Stimulated activated CD4-positive, alpha-beta T cell treated with anti-CD3 and anti-CD28 coated beads, Interleukin-1b, Interleukin-23, amount 100 ng/mL, for 1 hour (primary cell): ENCODE measurements at places on chromosomes 2 and 18.

DNA sequence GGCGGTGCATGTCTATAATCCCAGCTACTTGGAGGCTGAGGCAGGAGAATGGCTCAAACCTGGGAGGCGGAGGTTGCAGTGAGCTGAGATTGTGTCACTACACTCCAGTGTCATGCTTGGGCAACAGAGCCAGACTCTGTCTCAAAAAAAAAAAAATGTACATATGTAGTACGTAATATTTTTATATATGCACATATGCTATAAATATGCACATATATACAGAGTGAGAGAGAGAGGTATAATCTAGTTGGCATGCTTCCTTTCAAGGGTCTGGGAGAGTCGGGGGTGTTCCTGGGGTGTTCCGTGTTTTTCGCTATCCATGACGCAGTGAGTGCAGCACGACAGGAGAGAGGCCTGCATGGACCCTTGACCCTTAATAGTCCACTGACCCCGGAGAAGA lies 83.5 kb downstream of the AOX1 start:
- no peak for DNase-seq

DNA sequence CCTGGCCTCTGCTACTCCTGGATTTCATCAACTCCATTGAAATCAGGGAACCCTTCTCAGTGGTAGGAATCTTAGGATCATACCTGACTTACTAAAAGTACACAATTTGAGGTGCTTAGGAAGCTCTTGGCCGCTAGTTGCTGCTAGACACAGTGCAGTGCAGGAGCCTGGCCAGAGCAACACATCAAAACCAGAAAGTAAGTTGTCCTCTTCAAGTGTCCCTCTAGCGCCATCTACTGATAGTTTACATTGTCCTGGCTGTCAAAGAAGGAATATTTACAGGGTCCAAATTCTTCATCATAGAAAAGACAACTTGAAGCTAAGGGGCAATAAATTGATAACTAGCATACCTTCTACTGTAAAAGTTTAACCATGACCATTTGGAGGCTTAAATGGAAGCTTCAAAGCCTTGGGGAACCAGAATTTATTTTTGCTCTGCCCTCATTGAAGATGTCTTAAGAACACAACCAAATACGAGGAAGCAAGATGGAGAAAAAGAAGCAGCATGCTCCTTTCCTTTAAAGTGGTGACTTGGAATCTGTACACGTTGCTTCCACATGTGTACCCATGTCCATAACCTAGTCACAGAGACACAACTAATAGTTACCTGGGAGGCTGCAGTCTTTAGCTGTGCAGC lies 889.1 kb upstream of the GCFC2 start:
- no peak for DNase-seq

GRCh38 chr2:71950256-71951082 lies 197.2 kb downstream of the CYP26B1 start:
- DNase-seq, result no peak

- DNase-seq, result no peak
Measured at GRCh38 chr18:49025426-49025766, 74.6 kb upstream of the SMAD7 start.

- no peak for DNase-seq
Measured at GRCh38 chr2:191230174-191230573, 15.0 kb upstream of the MYO1B start.

GRCh38 chr2:99623613-99624012 lies 133.8 kb upstream of the REV1 start:
- DNase-seq, result no peak

DNA sequence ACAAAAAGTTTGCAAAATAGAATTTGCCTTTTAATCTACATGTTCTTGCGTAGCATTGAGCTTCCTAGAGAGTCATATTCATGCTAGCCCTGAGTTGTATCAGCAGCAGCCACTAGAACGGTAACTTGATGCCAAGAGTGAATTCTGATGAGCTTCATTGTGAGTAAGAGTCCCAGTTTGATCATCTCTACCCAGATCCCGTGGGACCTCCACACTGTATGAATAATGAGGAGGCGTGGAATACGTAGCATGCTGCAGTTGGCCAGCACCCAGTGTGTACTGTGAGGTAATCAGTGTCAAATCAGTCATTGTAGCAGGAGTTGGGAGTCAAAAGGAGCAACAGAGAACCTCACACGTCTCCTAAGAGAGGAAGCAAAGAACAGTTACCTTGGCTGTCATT lies 197.9 kb downstream of the NEDD4L start:
- DNase-seq, result no peak

DNA sequence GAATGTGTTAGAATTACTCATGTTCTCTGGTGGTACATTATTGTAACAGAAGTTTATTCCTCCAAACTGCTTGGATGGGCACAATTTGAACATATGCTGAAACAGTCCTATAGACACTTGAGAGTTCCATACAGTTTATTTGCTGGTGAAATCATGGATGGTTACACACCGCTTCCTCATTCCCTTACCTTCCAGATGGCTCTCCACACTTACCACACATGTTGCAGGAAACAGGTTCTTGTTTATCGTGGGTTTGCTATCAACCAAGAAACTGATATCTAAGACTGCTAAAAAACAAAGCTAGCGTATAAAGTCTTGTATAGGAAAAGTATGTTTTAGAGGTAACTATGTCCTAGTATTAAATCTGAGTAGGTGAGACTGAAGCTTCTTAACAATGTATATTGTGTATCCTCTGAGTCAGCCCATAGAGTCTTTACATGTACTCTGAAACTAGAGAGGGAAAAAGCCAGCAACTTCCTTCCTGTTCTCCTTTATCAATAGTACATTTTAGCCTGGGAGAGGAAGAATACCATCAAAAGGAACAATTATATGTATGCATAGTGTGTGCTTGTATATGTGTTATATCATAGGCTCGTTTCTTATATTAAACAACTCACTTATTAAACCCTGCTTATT lies 313.1 kb downstream of the PLCL1 start:
- DNase-seq, result no peak

GRCh38 chr2:174786066-174786725 lies 21.9 kb upstream of the CHRNA1 start:
- no peak for DNase-seq

DNA sequence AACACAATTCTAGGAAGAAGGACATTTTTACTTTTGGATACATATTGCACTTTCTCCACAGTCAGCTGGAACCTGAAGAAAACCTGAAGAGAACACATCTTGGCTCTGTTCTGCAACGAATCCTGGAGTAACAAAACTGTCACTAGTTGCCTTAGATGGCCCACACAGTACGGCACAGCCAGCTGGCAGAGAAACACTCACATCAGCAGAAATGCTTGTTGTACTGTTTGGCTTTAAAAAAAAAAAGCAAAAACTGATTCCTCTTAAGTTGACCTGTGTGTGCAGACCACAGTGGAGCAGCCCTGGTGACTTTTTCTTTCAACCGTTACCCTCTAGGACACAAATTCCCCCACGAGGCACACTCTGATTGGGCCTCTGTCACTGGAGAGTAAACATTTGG lies 152.3 kb upstream of the TWIST2 start:
- no peak for DNase-seq

- DNase-seq, result no peak
Measured at GRCh38 chr18:69291044-69291443, 109.6 kb upstream of the DOK6 start.

DNA sequence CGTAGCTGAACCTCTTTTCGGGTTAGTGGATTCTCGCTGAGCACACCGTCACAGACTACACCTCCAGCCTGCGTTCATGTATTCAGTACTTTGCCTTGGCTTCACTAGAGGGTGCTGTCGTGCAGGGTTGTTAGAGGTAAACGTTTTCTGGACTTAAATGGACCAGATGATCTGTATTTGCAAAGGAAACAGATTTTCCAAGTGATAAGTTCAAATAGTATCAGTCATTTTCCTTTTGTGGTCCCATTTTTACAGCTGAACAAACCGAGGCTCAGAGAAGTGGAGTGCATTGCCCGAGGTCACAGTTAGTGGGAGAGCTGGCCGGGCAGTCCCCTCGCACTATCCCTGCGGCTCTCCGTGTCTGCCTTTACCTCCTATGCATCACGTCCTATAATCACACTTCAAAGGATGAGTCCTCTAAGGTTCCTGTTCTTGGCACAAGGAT lies 125.9 kb downstream of the MAP4K4 start:
- peak; percentile 32 for DNase-seq

- no peak for DNase-seq
Measured at GRCh38 chr2:9964334-9964980, 13.0 kb downstream of the GRHL1 start.

GRCh38 chr18:26804519-26804918 lies 61.0 kb downstream of the AQP4 start:
- no peak for DNase-seq

DNA sequence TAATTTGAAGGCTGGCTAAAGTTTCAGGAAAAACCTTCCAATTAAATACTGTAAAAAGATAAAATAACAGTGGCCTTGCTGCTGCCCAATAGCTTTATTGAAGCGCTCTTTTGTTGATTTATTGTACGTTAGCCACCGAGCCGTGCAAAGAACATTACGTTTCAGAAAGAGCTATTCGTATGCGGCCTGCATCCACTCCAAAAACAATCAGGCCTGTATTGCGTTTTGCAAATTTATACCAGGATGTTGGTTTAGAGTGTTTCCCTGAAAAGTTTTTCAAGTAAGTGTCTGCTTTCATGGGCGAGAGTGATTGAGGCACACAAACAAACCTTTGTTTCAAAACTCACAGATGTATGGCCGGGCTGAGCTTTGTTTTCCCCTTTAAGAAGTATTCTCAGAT lies 257.2 kb upstream of the SALL3 start:
- no peak for DNase-seq

DNA sequence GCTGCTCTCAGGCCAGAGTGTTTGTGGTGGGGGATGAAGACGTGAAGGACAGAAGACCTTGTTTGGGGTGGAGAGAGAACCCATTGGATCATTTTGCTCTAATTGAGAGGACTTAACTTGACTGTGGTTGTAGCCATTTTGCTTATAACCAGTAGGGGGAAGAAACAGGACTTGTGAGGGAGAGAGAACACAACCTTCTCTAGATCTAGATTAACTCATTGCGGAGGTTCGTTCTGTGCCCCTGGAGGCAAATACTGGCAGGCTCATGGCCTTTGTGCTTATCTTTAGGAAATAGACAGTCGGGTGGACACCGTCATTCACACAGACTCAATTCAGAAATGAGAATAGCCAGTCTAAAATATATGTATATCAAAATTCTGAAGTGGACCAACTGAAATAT lies 147.0 kb upstream of the LHCGR start:
- no peak for DNase-seq

DNA sequence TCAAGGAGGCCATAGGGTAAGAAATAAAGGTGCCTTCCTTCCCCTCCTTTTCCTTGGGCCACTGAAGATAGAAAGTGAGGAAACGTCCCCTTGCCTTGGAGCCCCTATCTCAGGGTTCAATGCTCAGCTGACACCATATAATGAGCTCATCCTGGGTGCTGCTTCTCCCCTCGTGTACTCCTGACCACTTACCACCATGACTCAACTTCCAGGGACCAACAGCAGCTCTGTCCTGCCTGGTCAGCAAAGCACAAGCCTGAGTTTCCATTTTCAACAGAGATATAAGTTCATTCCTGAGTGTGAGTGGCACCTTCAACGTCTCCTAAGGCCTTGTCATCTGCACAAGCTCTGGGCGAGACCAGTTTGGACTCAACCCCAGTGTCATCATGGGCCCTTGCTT lies 151.2 kb downstream of the CAPN13 start:
- DNase-seq, result no peak

DNA sequence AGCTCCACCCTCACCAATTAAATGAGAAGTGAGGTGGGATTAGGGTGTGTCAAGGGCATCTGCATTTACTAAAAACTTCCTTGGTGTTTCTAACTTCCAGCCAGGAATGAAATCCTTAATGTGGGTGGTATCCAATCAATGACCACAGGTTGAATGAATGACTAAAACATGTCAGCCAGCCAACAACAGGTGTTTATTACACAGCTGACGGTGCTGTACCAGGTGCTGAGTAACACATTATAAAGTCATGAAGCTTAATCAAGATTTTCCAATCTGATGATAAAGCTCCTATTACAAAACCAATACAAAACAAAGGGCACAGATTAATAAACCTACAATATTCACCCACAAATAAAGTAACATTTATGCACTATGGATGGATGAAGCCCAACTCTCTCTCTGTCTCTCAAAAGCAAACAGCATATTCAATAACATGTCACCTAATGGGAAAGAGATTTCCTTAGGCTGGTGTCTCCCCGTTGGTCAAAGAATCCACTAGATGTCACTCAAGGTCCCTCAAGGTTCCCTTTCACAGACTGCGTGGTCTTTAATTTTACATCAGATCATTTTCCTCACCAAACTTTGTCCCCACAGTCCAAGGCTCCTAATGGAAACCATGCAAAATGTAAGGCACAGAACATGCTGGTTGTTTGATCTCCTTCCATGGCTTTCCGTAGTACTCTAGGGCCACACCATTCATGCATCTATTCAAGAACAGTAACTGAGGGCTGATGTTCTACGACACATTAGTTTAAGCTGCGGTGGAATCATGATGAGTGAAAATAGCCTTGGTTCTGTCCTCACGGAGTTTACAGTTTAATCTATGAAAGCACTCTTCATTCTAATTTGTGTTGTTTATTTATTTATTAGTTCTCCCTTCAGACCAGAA lies 6.4 kb upstream of the PTPN4 start:
- DNase-seq, result peak; percentile 4

DNA sequence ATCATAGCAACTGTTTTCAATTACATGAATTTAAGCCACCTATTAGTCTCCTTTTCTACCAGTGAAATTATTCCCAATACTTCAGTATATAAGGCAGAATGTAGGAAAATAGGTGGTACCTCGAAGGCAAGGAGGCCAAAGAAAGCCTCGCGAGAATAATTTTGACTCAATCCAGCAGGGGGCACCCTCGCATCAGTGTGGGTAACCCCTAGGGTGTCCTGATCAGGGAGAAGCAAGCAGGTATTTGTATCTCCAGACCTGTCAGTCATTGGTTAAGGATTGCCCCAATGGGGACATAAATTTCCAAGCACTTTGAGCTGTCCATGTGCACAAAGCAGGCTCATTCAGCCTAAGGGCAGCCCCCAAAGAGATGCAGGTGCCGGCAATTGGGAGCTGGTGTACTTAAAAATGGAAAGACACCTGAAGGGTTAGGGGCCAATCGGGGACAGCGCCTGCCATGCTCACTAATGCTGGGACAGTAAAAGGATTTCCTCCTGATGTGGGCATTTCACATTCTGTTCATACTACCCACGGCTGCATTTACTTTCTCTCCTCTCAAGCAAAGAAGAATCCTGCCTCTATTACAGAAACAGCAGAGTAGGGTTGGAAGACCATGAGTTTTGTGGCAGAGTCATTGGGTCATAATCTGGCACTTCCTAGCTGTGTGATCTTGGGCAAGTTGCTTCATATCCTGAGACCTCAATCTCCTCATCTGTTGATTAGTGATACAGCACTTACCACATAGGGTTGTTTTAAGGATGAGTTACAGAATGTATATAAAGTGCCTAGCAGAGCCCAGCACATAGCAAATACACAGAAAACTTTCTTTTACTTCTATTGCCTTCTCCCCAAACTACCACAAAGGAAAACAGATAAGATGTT lies 136.1 kb downstream of the ICOS start:
- DNase-seq, result peak; percentile 8
